ENCODE measurements at places on chromosomes 13 and 19.

- DNase-seq, result no peak
Measured at GRCh38 chr19:39834287-39834841, 402 bp upstream of the DYRK1B start.

GRCh38 chr19:4508698-4509097 is 9.6 kb downstream of the PLIN4 start:
- no peak for DNase-seq

- DNase-seq, result no peak
Measured at GRCh38 chr13:36082806-36083205, 48.4 kb downstream of the DCLK1 start.

GRCh38 chr19:46928951-46929350 is 68.2 kb downstream of the ARHGAP35 start:
- DNase-seq, result no peak

DNA sequence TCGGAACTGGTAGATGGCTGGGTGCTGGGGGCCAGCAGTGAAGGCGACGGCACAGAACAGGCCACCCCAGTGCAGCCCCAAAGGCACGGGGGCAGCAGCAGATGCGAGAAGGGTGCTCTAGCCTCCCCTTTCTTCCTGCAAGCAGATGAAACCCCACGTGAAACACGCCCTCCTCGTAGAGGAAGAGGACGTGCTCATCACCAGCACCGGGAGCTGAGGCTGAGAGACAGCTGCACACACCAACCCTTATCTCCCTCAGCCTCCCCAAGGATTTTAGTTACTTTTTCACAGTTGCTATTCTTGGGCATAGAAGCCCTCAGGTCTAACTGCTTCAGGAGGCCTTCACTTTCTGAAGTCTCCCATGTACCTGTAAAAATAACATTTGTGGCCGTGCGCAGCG is 11.9 kb downstream of the ZNF787 start:
- DNase-seq, result no peak

- no peak for DNase-seq
Measured at GRCh38 chr19:49497047-49497788, 984 bp downstream of the RPS11 start.

DNA sequence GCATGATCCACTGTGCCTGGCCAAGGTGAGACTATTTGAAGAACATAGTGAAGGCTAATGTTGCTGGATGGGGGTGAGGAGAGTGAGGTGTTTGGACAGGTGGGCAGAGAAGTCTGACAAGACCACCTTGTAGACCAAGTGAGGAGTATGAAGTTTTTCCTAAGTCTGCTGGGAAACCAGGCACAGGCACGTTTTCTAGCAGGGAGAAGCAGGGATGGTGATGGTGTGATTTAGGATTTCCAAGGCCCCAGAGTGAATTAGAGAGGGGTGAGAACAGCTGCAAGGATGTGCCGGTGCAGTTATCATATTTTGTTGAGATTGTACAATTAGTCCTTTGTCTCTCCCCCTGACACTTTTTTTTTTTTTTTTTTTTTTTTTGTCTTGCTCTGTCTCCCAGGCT is 5.6 kb upstream of the PKN1 start:
- no peak for DNase-seq

DNA sequence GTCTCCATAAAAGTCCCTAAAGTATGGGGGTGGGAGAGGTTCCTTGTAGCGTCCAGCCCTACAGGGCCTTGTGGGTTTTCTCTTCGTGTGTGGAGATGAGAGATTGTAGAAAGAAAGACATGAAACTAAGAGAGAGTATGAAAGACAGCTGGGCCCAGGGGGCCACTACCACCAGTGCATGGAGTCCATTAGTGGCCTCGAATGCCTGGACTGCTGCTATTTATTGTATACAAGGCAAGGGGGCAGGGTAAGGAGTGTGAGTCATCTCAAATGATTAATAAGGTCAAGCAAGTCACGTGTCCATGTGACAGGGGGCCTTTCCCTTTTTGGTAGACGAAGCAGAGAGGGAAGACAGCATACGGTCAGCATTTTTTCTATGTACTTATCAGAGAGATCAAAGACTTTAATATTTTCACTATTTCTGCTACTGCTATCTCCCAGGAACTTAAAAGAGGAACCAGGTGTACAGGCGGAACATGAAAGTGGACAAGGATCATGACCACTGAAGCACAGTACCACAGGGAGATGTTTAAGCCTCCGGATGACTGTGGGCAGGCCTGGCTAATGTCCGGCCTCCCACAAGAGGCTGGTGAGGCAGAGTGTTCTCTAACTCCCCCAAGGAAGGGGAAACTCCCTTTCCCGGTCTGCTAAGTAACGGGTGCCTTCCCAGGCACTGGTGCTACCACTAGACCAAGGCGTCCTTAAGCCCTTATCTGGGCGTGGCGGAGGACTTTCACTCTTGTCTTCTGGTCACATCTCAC is 25.5 kb downstream of the FGF21 start:
- no peak for DNase-seq

GRCh38 chr13:46332772-46333171 is 54.3 kb downstream of the RUBCNL start:
- no peak for DNase-seq

- no peak for DNase-seq
Measured at GRCh38 chr19:29083863-29084262, 129.1 kb downstream of the UQCRFS1 start.

GRCh38 chr13:79946556-79946955 is 394.4 kb downstream of the SPRY2 start:
- DNase-seq, result no peak

DNA sequence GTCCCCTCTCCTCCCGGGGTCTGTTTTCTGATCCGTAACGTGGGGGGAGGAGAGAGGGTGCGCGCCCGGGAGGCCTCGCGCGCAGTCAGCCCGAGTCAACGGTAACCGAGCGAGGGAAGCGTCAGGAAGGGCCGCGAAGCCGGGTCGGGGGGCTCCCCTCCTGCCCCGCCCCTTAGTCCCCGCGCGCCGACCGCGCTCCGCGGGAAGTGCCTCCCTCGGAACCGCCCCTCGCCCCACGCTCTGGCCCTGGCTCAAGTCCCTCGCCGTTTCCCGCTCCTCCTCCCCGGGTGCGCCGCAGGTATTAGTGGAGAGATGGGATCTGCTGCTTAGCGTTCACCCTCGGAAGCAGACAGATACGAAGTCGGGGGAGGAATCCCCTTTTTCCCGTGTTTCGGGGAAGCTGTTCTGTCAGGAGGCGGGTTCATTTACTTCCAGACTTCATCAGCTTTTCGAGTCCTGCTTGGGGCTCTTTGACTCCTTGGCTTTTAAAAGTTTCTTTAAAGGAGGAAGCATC is 770 bp downstream of the HNRNPM start:
- no peak for DNase-seq

DNA sequence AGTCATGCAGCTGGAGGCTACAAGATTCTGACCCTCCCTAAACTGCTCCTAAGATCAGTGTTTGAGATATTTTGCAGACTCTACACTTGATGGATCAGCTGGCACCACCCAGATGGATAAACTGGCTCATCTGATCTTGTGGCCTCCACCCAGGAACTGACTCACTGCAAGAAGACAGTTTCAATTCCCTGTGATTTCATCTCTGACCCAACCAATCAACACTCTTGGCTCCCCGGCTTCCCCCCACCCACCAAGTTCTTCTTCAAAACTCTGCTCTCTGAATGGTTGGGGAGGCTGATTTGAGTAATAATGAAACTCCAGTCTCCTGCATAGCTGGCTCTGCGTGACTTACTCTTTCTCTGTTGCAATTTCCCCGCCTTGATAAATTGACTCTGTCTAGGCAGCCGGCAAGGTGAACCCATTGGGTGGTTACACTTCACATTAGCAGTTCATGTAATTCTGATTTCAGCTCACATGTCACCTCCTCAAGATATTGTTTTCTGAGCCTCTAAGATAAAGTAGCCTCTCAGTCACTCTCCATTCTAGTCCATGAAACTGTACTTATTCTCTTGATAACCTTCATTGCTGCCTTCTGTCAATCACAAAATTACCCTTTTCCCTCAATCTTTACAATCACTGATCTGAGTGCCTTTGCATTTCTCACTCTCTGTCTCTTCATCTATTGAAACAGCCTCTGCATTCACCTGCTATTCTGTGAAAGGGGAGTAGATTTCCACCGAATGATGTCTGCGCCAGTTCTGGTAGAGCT is 9.9 kb upstream of the FPR3 start:
- peak; percentile 64 for DNase-seq

- DNase-seq, result no peak
Measured at GRCh38 chr13:59960683-59961082, 203.0 kb downstream of the DIAPH3 start.

- no peak for DNase-seq
Measured at GRCh38 chr19:48400018-48400742, 6.7 kb downstream of the GRIN2D start.

- no peak for DNase-seq
Measured at GRCh38 chr19:50549059-50549926, 18.9 kb downstream of the LRRC4B start.

GRCh38 chr13:59230484-59231264 is 933.1 kb downstream of the DIAPH3 start:
- DNase-seq, result no peak

All from GM04503 (cell line).